ENCODE measurements at places on chromosomes 5 and 9.

DNA sequence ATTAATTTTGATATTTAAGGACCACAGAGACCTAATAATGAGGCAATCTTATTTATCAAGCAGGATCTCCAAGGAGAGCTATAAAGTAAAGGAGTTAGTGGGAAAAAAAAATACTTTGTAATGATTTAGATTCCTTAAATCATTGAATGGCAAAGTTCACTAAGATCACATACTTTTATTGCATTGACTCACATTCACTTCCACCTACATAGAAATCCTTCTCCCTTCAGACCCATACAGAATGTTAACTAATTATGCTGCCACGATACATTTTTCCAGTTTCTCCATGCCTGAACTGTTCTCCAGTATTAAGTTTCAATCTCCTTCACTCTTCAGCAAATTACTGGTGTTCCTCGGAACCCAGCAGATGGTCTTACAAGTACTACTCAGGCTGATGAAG lies 388.7 kb downstream of the EFNA5 start:
- no peak for DNase-seq

GRCh38 chr5:125197321-125197720 lies 450.9 kb upstream of the ZNF608 start:
- no peak for DNase-seq

DNA sequence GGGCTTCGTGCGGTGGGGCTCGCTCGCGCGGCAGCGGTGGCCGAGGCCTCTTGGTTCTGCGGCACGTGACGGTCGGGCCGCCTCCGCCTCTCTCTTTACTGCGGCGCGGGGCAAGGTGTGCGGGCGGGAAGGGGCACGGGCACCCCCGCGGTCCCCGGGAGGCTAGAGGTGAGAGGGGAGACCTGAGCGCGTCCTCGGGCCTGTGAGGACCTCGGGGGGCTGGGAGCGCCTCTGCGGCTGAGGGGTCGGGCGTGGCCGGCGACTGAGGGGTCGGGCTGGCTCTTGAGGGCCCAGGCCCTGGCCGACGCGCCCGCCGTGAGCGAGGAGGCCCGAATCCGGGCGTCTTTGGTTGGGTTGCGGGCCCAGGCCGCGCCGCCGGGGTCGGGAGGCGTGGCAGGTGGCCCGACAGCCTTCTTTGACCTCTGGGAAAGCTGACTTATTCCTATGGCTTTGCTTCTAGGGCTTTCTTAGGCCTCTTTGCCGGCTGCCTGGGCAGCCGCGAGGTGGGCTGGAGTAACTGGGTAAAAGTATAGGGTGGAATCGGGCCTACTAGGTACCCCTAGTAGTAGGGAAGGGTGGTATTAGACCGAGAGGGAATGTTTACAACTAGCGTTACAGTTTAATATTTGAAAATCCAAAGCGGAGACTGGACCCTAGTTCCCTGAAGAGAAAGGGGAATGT lies at the start of gene CANX:
Gene CANX, plus strand, starts transcription at position 33 of the 681 bp plus-strand sequence. CDS start 6,715 bp downstream, outside the sequence.
- no peak for DNase-seq

DNA sequence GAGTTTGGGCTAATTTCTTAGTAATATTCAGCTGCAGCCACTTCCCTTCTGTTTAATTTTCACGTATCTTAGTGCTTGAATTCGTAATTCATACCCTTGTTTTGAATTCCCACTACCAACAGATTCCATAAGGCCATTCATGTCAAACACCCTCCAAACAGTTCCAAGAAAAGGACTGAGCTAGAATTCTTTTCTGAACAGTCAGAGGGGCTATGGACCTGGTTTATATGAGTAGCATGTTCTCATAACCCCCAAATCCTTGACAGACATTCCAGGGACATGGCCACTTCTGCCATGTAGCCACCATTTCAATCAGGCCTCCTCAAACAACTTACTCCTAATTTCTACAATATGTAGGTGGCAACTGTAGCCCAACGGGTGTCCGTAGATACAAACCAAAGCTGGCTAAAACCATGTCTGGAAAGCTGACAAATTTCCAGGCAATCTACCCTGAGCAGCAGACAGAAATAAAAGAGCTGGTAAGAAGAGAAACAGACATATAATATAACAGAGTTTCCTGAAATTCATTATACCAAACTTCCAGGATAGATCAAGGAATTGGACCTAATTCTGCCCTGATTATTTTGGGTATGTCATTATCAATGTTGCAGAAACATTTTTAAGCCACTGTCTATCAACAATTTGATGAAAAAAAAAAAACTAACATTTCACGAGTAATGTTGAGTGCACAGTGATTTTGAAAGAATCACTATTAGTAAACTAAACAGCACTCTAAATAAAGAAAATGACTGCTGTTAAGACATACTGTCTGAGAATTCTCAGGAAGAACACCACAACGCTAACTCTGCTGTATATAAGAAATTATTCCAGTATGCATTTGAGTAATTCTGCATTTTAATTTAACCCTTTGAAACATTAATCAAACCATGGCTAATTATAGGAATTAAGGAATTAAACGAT lies 40.7 kb downstream of the EBF1 start:
- no peak for DNase-seq

GRCh38 chr5:149904293-149904886 lies 40.2 kb downstream of the PDE6A start:
- no peak for DNase-seq

- no peak for DNase-seq
These were observed 2.2 kb downstream of the ZSWIM6 start for GRCh38 chr5:61333954-61334867.

GRCh38 chr9:70510157-70510770 lies 95.8 kb upstream of the KLF9 start:
- DNase-seq: no peak

DNA sequence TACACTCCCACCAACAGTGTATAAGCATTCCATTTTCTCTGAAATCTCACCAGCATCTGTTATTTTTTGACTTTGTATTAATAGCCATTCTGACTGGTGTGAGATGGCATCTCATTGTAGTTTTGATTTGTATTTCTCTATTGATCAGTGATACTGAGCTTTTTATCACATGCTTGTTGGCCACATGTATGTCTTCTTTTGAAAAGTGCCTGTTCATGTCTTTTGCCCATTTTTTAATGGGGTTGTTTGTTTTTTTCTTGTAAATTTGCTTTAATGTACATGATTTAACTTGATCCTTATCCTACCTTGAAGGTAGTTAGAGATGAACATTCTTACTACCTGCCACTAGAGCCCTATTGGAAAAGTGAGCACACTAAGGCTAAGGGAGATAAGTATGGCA lies 151.2 kb upstream of the KIF2A start:
- no peak for DNase-seq
